Fibroblast of skin of back (primary cell): ENCODE measurements at places on chromosomes 2 and 18.

DNA sequence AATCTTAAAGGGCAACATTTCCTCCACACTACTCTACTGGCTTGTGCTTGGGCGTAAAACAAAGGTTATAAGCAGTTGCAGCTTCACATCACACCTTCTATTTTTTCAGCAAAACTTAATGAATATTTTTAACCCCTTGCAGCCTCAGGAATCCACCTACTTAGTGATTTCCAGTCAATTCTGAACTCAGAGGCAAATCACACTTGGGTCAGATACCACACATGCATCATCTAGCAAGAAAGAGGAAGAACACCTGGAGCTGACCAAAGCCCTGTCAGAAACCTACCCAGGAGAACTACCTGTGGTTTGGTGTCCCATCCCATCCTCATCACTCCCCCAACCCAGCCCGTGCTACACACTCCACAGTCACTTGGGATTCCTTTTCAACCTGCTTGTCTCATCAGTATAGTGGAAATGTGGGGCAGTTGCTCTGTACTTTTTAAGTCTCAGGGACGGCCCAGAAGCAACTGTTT is 25.5 kb downstream of the PIAS2 start:
- DNase-seq: no peak

- DNase-seq: no peak
Measured at GRCh38 chr18:44393406-44393805, 287.3 kb upstream of the SETBP1 start.

DNA sequence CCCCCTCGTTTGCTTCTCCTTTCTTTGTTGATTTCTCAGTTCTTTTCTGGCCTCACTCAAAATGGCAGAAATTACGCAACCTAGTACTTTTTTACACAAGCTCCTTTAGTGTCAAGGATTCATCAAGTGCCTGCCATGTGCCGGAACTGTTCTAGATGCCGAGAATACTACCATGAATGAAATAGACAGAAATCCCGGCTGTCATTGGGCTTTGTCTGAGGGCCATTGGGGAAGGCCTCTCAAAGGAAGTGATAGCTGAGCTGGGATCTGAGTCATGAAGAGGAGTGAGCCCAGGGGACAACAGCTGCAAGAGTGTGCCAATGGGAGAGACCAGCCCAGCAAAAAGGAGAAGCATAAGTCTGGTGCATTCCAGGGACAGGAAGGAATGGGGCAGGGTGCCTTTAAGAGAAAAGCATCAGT is 34.3 kb upstream of the PPP1CB start:
- peak; percentile 92 for DNase-seq

DNA sequence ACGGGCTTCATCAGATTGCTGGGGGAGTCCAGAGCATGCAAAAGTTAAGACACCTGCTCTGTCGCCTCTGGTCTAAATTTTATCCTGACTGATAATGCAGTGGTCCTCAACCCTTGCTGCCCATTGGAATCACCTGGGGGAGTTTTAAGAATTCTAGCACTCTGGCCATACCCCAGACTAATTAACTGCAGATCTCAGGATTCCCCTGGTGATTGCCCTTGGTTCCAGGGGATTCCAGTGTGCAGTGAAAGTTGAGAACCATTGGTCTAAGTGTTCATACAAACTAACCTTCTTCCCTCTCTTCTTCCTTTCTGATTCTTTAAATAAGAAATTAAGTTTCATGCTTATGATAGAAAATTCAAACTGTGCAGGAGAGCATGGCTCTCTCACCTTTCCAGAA is 105.7 kb upstream of the MGAT5 start:
- no peak for DNase-seq

- peak; percentile 62 for DNase-seq
Measured at GRCh38 chr2:130391872-130392670, 36.2 kb downstream of the PTPN18 start.

- DNase-seq: no peak
Measured at GRCh38 chr2:113985554-113986397, 95.9 kb downstream of the ACTR3 start.

- no peak for DNase-seq
Measured at GRCh38 chr2:11388262-11389051, 44.0 kb upstream of the ROCK2 start.

DNA sequence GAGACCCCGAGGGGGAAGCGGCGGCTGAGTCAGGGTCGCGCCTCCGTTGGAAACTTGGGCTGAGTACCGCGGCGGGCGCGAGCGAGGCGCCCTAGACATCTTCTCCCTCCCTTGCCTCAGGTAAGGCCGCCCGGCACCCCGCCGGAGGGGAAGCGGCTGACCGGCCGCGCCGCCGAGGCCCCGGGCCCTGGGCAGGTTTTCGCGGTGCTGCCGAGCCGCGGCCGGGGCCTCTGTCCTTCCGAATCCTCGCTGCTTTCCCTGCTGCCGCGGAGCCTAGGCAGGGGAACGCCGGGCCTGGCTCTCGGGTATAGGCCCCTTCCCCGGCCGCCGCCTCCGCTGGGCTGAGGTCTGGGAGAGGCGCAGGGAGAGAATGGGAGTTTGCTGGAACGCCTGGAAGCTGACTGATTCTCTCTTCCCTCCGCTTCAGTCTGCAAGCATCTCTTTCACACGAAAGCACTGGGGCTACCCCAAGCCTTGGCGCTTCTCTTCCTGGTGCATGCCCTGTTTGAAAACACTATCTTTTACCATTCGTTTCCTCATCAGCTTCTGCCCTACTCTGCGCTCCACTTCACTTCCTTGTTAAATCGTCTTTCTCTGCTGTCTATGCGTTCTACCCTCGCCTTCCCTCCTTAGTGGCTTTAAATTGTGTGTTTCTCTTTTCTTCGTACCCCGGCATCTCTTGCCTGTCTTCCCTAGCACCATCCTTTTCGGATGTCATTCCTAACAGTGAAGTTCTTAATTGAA is 652 bp downstream of the PPM1B start:
- DNase-seq: peak; percentile 39

- no peak for DNase-seq
Measured at GRCh38 chr2:177952151-177952550, 120.4 kb downstream of the PDE11A start.

- DNase-seq: no peak
Measured at GRCh38 chr2:37657471-37657870, 14.0 kb downstream of the CDC42EP3 start.

GRCh38 chr2:11203480-11203879 is 48.2 kb downstream of the SLC66A3 start:
- DNase-seq: peak; percentile 80

DNA sequence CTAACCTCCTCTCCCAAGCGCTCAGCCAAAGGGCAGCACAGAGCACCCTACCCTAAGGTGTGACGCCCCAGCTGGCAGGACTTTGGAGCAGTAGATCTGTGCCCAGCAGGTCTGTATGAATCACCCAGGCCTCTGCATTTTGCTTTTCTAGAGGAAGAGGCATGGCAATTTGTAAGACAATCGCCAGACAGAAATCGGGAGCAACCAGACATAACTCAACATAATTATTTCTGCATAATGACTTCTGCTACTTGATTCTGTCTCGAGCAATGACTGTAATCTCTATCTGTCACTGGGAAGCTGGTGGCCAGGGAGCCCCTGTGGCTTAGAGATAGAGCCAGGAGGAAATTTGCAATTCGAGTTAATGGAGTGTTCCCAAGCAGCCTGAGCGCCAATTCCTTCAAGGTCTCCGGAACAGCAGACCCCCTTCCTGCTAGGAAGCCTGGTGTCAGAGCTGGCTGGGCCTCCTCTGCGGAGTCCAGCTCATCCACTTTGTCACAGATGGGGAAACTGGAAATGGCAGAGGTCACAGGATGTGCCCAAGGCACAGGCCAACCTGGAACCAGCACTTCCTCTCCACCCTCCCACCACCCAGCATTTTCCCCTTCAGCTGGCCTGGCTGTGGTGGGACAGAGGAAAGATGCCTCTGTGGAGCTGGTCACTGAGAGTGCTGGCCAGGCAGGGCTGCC is 55.0 kb downstream of the ODC1 start:
- no peak for DNase-seq

DNA sequence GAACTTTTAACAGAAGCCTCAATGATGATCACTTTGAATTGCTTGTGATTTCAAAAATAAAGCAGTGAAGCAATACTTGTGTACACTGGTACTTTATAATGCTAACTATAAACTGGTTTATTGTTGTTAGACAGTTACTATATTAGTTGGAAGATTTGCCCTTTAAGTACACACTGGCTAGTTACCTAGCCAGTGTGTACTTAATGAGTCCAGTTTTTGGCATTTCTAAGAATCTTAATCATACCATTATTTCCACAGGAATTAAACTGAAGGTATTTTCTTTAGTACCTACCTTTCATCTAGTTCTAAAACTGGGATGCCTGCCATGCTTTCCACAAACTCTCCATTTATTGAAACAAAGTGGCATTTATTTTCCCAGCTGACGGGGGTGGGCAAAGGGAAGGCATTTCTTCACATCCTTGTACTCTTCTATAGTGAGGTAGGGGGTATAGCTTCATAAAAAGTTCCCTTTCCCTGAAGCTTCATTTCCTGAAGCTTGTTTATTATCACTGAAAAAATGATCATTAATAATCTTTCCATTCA is 49.9 kb downstream of the UGP2 start:
- no peak for DNase-seq

GRCh38 chr2:100380681-100381080 is 36.8 kb downstream of the CHST10 start:
- no peak for DNase-seq

DNA sequence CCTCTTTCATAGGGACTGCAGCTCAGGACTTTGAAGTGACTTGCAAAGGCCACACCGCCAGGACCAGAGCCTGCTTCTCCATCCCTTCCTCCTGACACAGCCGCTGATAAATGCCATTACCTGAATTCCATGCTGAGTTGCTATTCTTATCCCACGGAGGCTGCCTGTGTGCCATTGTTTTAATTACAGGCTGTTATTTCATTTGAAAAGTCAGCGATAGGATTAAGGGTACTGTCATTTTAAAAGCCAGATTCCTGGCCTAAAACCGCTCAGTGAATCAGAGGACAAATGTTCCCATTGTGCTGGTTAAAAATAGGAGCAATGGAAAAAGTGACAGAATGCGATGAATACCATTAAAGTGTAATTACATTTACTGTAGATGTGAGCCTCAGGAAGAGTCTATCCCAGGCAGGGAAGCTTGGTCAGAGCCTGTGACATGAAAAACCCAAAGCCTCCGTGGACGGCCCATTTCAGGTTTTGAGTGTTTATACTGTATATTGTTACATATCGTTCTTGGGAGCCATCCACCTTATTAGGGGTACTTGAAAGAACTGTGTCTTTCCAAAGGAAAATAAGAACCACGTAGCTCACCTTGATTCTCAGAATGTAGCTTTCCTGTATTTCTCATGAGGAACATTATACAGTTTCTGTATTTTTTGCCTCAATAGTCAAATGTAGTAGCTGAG is 41.3 kb downstream of the PDCL3 start:
- DNase-seq: peak; percentile 69

DNA sequence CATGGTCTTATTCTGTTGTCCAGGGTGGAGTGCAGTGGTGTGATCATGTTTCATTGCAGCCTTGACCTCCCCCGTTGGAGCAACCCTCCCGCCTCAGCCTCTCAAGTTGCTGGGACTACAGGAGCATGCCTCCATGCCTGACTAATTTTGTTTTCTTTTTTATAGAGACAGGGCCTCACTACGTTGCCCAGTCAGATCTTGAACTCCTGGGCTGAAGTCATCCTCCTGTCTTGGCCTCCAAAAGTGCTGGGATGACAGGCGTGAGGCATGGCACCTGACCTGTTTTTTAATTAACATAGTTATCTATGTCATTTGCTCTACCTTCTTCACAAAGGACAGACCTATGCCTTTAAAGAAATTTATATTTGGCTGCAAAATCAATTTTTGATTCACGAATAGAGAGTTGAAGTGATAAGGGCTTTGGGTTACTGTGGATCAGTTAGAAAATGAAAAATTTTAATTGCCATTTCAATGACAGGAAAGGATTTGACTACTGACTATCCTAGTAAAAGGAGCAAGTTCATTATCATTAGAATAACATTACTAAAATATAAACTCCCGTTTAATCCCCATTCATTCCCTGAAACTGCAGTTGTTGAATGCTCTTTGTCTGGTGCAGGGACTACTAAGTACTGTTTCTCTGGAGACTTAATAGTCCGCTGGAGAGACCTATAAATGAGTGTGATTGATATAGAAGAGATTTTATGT is 3.7 kb downstream of the RNF138 start:
- DNase-seq: peak; percentile 1

GRCh38 chr2:217915706-217916105 is 87.1 kb downstream of the TNS1 start:
- DNase-seq: no peak

- no peak for DNase-seq
Measured at GRCh38 chr2:150787353-150788093, 300.1 kb upstream of the RND3 start.

DNA sequence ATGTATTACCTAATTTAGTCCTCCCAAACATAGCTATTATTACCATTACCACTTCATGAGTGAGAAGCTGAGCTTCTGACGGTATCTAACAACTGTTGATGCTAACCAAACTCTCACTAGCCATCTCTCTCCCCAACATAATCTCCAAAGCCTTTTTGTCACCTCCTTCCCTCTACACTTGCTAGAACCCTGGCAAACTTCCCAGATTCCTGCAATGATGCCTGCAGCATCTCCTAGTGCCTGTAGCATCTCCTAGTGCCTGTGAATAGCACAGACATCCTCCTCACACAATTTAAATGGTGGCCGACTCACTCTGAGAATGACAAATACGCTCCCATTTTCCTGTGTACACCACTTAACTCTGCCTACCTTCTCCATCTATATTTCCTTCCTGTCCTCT is 126.7 kb downstream of the STK39 start:
- DNase-seq: no peak

GRCh38 chr2:222159221-222159620 is 139.6 kb downstream of the PAX3 start:
- DNase-seq: no peak

GRCh38 chr2:171655586-171655985 is 31.7 kb upstream of the DYNC1I2 start:
- no peak for DNase-seq

DNA sequence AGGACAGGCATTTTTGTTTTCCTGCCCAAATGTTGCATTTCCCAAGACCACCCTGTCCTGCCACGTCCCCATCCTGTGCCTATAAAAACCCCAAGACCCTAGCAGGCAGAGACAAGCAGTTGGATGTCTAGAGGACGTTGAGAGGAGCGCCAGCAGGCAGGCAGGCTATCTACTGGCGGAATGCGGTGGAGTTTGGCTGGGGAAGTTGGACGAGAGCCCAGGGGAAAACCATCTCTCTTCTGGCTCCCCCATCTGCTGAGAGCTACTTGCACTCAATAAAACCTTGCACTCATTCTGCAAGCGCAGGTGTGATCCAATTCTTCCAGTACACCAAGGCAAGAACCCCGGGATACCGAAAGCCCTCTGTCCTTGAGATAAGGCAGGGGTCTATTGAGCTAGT is 72.5 kb downstream of the ARL6IP6 start:
- DNase-seq: no peak

DNA sequence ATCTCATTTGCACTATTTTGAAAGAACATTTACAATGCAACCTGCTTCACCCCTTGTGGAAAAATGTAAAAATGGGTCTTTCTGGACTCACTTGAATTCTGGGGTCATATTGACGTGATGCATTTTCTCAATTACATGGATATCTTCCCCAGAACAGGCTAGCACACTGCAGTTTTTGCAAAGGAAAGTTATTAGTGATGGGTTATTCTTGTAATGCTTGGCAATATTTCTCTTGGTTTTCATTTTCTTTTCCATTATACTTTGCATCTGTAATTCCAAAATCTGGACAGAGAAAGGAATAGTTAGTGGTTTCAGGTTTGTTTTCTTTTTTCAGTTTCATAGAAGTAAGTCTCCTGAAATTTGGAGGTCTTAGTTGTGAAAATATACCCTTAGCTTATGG is 24.8 kb upstream of the FAP start:
- no peak for DNase-seq

GRCh38 chr2:207332480-207333212 is 166.9 kb upstream of the KLF7 start:
- peak; percentile 44 for DNase-seq
